ENCODE measurements at places on chromosomes 16 and 17. TPM values are rescaled to one million over a fixed set of nuclear protein-coding genes. Genes with fewer than 3 reads are reported as not detected.

GRCh38 chr16:12688951-12689850, 114.5 kb downstream of the CPPED1 start:
- no peak for DNase-seq

DNA sequence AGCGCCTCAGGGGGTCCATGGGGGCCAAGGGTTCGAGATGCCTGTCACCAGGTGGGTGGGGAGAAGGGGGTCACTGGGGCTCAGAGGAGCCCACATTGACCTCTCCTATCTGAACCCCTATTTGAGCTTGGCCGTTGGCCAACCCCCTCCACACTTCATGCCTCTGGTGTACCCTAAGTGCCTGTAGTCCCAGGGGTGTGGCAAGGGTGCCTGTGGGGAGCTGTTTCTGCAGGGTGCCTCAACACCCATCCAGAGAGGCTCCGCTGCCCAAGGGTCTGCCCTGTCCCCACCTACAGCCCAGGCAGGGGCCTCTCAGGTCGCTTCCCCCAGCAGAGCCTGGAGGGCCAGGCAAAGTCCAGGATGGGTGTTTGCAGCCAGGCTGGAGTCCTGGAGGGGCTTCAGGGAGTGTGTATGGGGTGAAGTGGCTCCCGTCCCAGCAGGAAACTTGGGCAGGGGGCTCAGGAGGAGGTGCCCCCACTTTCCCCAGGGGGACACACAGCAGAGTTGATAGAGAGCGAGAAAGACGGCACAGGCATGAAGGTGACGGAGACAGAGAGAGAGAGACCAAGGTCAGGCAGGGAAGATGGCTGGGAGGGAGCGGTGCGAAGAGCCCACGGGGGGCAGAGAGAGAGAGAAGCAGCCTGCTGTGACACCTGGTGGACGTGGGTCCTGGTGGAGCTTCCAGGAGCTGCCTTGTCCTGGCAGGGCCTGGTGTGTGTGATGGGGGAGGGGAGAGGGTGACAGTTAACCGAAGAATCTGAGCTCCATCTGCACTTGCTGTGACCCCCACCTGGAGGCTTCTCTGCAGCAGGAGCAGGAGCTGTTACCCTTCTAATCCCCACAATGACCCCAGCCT, at the start of gene SEPTIN12:
SEPTIN12 (minus strand) TSS at position 719 of the 856 bp plus-strand sequence; CDS start at position 19, 700 bp downstream.
- no peak for DNase-seq

DNA sequence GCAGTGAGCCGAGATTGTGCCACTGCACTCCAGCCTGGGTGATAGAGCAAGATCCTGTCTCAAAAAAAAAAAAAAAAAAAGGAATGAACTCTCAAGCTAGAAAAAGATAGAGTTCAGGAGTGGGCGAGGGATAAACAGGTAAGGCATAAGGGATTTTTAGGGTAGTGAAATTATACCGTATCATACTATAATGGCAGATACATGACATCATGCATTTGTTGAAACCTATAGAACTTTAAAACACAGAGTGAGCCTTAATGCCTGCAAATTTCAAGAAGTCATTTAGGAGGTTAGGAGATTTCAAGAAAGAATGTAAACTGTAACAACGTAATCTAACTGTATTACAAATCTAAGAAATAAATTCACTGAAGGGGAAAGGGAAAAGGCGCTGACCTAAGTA, 20.4 kb downstream of the SKAP1 start:
- no peak for DNase-seq

GRCh38 chr17:15742051-15742795, 10.1 kb downstream of the TBC1D26 start:
- no peak for DNase-seq

- DNase-seq, result no peak
Measured at GRCh38 chr16:22955461-22956070, 141.6 kb downstream of the HS3ST2 start.

- DNase-seq, result no peak
Measured at GRCh38 chr17:75006653-75007052, 5.8 kb upstream of the MRPL58 start.

DNA sequence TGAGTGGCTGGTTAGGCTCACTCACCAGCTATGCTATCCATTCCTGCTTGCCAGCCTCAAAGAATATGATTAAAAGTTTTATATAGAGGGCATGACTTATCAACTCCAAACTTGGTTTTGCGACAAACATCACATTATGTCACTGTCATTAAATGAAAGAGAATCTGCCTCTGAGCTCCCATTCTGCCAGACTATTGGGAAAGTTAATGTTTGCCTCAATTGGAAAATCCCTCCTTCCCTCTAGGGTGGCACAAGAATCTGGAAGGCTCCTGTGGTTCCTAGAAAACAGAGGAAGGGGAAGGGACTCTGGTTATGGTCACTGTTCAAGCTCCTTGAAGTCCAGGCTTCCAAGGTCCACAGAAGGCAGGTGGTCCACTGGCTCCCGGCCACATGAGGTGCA, 50.5 kb upstream of the TEX2 start:
- DNase-seq, result no peak

DNA sequence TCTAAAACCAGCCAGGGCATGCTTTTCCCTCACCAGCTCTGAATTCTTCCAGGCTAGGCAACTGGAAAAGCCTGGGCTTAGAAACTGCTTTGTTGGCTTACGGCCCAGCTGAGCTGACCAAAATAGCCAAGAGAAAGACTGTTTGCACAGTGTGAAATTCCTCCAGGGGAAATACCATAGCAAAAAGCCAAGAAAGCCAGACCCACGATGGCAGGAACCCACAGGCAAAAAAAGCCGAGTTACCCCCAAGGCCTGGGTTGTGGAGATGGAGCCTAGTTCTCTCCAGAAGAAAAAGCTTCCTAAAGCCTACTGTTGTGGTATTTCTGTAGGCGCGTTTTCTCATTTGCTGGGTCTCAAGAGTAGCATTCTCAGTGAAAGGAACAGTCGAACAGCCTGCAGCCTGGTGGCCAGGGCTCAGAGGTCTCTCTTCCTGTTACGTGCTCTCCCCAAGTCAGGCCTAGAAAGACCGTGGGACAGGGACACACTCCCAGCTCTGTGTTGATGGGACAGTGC, 9.2 kb downstream of the SP2 start:
- DNase-seq, result peak; percentile 81

- no peak for DNase-seq
Measured at GRCh38 chr17:79438546-79439334, 172.1 kb downstream of the RBFOX3 start.

DNA sequence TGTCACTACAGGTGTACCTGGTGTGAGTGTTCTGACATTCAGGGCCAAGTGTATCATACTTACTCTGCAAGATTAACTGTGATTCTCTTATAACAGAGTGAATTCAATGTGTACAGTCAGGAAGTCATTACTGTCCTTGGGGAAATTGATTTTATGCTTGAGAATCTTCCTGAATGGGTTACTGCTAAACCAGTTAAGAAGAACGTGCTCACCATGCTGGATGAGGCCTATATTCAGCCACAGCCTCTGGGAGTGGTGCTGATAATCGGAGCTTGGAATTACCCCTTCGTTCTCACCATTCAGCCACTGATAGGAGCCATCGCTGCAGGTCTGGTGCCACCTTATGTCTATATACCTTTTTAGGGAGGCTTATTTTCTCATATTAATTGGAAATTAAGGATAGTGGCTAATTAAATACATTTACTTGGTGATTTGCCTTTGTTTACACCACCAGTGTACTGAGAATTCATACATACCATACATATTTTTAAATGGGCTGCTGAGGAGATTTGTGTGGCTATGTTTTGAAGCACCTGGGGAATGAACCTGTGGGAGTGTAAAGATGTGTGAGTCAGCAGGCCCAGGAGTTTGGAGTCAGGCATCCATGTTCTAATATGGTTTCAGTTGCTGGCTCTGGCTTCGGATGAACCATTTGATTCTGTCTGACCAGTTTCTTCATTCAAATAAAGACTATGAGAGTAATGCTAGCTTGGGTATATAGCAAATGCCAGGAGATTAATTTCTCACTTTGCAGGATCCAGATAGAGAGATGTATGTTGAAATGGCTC, 3.1 kb downstream of the ALDH3A2 start:
- no peak for DNase-seq

DNA sequence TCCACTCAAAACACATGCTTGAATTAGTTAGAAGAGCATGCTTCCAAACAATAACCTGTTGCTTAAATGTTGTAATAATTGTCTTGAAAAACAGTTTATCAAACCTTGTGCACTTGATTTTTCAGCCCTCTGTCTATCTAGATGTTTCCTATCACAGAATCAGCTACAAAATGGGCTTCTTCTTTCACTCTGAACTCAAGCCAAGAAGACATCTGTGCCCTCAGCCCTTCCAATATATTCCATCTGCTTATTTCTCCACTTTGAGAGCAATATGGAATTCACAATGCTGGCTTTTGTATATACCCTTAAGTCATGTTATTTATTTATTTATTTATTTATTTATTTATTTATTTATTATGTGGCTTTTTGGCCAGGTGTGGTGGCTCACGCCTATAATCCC, 234.2 kb downstream of the TOX3 start:
- DNase-seq, result no peak

GRCh38 chr16:56013962-56014552, 138.9 kb upstream of the CES5A start:
- DNase-seq, result peak; percentile 44

DNA sequence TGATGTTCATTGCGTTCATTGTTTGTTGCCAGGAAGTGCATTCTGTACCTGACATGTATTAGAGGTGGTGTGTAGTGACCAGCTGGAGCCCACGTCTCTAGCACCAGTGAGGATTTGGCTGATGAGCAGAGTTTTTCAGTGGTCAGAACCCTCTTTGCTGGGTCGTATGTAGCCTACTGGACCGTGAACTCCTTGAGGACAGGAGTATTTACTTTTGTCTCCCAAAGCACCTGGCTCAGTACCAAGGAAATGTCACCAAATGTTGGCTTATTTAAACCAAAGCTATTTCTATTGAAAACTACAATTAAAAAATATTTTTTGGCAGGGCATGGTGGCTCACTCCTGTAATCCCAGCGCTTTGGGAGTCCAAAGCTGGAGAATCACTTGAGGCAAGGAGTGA, 262.7 kb downstream of the SNX29 start:
- no peak for DNase-seq

- DNase-seq, result no peak
Measured at GRCh38 chr16:89187032-89187769, 13.1 kb downstream of the SLC22A31 start.

GRCh38 chr17:21505819-21506815, 130.0 kb downstream of the KCNJ12 start:
- DNase-seq, result no peak

- no peak for DNase-seq
Measured at GRCh38 chr17:8741771-8742170, 2.9 kb downstream of the CCDC42 start.

DNA sequence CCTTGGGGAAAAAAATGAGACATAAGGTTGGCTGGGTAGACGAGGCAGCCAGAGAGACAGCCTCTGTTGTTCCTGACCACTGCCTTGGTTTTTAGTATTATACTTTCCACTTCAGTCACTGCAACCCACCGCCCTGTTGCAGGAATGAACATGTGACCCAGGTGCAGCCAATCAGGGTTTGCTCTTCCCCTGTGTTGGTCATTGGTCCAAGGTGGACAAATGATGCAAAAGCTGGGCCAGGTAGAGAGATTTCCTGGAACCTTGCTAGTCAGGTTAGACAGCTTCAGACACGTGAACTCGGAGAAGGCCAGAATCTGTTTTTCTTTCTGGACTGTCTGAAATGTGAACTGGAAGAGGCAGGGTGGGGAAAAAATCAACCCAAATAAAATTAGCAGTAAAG, 452.4 kb upstream of the RBFOX1 start:
- no peak for DNase-seq

DNA sequence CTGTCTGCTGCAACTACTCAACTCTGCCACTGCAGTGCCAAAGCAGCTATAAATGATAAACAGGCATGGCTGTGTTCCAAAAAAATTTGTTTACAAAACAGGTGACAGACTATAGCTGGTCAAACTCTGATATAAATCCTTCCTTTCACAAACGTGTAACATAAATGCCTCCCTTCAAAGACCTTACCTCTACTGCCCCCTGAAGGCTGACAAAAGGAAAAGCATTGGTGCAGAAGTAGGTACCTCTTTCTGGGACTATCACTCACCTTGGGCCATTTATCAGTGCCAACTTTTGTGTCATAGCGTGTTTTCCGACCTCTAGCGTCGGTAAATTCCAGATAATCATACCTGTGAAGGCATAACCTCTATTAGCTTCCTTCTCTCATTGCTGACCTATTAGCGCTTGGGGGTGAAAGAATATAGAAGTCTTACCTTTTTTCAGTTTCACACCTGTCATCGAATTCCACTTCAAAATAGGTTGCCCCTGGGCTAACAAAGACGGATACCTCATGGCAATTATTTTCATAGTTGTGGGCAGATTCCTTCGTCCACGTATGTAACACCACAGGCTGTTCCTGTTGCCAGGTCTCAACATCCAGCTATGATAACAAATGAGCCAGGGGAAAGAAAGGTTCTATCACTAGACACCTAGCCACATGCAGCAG, 67.9 kb downstream of the ZZEF1 start:
- no peak for DNase-seq

DNA sequence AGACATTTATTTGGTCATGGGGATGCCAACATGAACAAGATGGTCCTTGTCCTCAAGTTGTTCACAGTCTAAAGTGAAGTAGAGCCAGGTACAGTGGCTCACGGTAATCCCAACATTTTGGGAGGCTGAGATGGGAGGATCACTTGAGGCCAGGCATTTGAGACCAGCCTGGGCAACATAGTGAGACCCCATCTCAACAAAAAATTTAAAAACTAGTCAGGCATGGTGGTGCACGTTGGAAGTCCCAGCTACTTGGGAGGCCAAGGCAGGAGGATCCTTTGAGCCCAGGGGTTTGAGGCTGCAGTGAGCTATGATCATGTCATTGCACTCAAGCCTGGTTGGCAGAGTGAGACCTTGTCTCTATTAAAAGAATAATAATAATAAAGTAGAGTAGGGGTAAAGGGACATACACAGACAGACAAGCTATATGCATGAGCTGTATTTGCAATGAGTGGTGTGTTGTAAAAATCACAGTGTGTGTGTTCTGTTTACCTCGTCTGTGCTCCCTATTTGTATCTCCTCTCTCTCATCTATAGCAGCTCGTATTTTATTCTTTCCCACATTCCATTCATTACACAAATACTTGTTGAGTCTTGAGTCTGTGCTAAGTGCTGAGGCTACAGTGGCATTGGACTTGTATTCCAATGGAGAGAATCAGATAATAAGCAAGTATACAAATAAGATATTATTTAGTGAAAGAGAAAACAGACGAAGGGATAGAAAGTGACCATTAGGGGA, 73.9 kb upstream of the DHX40 start:
- DNase-seq, result no peak

DNA sequence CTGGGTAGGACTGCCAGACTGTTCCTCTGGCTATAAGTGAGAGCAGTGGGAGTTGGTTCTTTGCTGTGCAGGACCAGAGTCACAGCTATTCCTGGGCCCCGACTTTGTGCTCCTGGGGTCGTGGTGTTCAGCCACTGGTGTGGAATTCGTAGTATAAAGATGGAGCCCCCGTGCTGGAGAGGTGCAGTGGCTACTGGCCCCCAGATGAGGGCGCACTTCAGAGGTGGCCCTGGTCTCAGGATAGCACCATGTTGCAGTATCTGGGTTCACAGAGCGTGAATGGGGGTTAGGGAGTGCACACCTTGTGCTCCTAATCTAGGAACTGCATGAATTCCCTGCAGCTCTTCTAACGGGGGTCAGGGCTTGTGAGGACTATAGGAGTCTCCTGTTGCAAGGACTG, 21.1 kb downstream of the TANC2 start:
- DNase-seq, result no peak

Gene ARL4D
- 7.1 TPM for total RNA-seq

Gene LITAFD
- total RNA-seq, result not detected

Gene RPL13
- 1,030 TPM for total RNA-seq

Gene SMIM36
- total RNA-seq, result not detected

Gene TNK1
- total RNA-seq, result 1.8 TPM

Gene CHST5
- 0.85 TPM for total RNA-seq

Gene PIK3R5
- total RNA-seq, result 2.7 TPM

Gene CIAO2B
- total RNA-seq, result 127 TPM

Gene LGALS9B
- not detected for total RNA-seq

Gene GP1BA
- total RNA-seq, result 0.22 TPM

Gene DOC2B
- total RNA-seq, result 2.7 TPM

Gene SALL1
- 1.3 TPM for total RNA-seq

Gene ABCA10
- 4.2 TPM for total RNA-seq
